ENCODE measurements at places on chromosomes 1 and 21.

GRCh38 chr1:234955107-234955731 is 173.4 kb downstream of the TOMM20 start:
- DNase-seq, result peak; percentile 65

DNA sequence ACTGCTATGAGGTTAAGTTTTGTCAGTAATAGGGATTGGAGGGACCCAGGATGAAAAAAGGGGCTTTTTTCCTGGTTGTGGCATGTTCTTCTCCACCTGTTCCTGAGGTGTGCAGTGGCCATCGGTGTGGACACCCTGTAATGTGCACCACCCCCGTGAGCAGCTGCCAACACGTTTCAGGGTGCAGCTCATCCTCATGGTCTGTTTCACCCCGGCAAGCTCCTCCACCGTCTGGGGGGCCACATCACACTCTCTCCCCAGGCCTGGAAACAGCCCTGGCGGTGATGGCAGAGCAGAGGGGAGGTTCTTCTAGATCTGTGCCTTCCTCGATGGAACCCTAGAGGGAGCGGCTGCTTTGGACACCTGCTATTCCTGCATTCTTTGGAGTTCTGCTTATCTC is 435.4 kb downstream of the MATN1 start:
- no peak for DNase-seq

DNA sequence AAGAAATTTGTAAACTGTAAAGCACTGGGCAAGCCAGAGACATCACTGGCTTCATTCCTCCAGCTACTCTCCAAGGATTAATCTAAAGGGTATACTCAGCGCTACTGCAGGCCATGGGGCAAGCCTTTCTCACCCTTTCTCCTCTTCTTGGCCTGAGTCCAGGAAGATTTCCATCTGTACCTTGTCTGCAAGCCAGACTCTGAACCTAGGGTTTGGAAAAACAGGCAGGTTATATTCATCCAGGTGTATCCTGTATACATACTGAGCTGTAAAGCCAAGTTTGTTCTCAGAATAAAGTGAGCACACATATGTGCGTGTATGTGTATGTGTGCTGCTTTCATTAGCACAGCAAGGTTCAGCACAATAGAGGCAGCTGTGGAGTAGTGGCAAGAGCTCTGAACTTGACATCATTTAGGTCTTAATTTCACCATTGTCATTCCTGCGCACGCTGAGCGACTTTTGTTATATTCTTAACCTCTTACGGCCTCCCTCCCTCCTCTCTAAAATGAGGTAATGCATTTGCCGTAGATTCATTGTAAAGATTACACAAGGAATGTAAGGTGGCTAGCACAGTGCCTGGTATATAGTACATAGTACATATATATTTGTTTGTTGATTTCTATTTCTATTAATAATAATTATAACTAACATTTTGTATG is 128.1 kb upstream of the JUN start:
- no peak for DNase-seq

DNA sequence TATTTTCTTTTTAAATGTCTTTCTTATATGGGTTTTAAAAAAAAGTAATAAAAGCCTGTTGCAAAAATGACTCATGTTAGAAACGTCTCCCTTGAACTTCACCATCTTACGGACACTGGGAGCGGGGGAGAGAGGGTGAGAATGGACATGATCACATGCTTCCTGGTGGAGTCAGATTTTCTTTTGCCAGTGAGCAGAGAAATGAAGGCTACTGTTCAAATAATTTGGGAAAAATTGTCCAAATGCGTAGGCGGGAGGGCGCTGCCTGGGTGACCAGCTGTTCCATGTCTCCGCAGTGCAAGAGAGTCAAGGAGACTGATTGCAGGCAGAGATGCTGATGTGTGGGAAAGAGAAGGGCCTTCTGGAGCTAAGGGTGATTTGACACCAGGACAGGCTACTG is 23.1 kb downstream of the EIF2D start:
- DNase-seq, result no peak

DNA sequence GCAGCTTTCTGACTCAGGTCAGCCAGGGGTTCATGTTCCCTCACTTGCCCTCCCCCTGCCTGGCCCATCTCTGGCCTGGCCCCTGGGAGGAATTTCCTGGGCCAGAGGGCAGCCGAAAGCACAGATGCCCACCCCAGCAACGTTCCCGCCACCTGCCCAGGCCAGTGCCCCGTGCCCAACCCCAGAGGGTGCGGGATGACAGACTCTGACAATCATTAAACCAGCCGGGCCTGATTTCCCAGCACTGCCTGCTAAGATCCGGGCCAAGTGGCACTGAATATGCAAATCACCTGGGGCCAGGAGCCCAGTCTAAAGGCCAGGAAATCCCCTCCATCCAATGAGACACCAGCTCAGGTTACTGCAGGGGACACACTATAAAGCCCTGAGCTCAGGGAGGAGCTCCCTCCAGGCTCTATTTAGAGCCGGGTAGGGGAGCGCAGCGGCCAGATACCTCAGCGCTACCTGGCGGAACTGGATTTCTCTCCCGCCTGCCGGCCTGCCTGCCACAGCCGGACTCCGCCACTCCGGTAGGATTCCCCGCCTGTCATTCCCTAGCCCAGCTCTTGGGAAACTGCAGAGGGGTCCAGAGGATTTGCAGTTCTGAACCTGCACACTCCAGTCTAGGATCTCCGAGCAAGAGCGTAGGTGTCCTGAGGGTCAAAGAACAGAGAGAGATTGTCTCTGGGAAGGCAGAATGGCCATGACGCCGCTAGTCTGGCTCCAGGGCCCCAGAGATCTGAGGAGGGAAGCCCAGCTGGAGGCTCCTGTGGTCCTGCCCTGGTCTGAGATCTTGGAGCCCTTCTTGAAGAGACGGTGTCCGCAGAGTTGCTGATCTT is at the start of gene ELF3:
Gene ELF3, plus strand, starts transcription at position 408 of the 836 bp plus-strand sequence. CDS start 550 bp downstream, outside the sequence.
- peak; percentile 97 for DNase-seq

- DNase-seq, result no peak
Measured at GRCh38 chr21:16342932-16343331, 613.1 kb downstream of the USP25 start.

DNA sequence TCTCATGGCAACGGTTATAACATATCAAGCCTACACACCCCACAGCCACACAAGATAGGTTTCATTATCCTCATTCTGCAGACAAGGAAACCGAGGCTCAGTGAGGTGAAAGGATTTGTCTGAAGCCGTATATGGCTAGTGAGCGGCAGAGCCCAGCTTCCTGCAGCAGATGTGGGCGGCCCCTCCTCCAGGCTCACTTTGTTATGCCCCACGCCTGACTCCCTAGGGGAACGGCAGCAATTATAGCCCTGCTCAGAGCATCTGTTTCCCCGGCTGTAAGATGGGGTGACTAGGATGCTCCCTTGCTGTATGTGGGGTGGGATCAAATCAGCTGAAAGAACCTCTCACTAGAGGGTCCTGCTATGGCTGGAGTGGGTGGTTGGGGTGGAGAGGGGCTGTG is 22.1 kb downstream of the GRHL3 start:
- no peak for DNase-seq

DNA sequence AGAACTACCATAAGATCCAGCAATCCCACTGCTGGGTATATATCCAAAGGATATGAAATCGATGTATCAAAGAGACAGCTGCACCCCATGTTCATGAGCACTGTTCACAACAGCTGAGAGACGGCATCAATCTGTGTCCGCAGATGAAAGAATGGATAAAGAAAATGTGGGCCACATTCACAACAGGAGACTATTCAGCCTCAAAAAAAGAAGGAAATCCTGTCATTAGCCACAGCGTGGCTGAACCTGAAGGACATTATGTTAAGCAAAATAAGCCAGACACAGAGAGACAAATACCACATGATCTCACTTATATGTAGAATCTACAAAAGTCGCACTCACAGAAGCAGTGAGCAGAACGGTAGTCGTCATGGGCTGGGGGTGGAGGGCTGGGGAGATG is 99.2 kb upstream of the IFFO2 start:
- peak; percentile 44 for DNase-seq

- DNase-seq, result no peak
Measured at GRCh38 chr1:43315963-43316737, 15.4 kb downstream of the TIE1 start.

DNA sequence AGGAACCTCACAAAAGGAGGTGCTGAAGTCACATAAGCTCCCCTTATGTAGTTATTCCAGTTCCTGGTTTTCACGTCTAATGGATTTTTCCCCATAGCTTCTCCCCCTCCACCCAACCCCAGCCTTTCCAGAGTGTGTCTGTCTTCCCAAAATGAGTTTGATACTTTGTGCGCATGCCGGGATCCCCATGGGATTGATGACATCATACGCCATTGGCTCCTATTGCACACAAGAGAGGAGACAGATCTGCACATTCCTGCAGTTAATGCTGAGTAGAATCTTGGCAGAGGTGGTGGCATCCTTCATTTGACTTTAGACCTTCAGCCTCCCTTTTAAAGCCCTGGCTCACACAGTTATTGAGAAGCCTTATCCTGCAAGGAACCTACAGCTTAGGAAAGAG is 71.4 kb downstream of the DDR2 start:
- no peak for DNase-seq

DNA sequence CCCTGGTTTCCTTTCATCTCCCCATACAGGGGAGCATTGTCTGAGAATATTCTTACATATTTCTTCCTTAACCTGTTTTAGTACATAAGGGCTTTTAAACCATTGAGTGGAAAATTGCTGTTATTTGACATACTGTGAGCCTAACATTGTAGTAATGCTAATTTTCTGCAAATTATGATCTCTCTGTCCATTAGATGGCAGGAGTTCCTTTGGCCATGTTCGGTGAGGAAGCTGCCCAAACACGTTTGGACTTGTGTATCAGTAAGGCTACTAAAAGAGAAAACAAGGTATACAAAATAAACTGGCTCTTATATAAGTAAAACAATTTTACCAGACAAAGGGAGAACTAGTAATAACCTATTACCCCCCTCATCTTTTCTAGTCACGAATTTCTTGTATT is 29.2 kb downstream of the CDC7 start:
- DNase-seq, result peak; percentile 12

DNA sequence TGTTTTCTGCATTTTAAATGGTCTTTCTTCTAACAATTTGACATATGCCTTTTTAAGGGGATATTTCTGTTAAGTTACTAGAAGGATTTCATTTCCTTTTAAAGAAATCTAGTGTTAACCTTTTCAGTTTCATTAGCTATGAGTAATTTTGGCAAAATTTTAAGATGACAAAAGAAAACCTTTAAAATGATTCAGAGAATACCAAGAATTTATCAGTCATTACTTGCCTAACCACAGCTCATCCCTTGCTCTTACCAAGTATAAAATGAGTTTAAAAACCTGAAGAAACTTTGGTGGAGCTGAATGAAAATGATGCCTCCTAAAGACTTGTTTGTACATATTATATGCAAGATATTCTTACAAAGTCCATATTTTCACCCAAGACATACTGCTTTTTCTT is 101.7 kb downstream of the NEK7 start:
- no peak for DNase-seq

GRCh38 chr1:19682257-19682656 is 17.6 kb downstream of the HTR6 start:
- DNase-seq, result no peak

DNA sequence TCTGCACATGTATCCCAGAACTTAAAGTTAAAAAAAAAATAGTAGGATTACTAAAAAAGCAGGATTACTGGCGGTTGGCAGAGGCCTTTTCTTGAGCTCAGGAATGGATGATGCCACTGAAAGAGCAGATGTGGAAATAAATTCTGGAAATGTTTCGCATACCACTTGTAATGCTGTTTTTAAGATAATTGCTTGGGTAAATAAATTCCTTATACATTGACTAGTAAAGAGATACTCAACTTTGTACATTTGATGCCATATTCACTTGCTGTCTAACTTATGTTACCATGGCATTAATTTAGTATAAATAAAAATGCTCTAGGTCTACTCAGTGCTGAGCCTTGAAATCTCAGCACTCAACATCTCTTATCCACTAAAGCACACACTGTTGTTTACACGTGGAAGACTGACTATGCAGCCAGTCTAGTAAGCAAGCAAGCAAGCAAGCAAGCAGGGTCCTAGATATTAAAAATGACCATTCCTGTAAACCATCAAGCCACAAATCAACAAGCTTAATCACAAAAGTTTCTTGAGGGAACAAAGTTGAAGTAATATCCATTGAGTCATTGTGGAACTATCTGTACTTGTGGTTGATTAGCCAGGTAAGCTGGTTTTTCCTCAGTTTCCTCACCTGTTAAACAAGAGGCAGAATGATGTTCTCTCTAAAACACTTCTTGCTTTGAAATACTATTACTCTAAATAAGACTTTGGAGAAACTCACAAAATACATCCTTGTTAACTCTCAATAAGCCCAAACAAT is 1.7 kb upstream of the RASAL2 start:
- no peak for DNase-seq

GRCh38 chr21:45041351-45041805 is 33.0 kb upstream of the ADARB1 start:
- DNase-seq, result peak; percentile 25

GRCh38 chr1:43947061-43947873 is 517 bp downstream of the IPO13 start:
- DNase-seq, result no peak

- DNase-seq, result peak; percentile 90
Measured at GRCh38 chr1:244835276-244836134, at the start of gene COX20. Gene COX20, plus strand, starts transcription at chr1:244835658. Its CDS starts 57 bp downstream, at chr1:244835715.

DNA sequence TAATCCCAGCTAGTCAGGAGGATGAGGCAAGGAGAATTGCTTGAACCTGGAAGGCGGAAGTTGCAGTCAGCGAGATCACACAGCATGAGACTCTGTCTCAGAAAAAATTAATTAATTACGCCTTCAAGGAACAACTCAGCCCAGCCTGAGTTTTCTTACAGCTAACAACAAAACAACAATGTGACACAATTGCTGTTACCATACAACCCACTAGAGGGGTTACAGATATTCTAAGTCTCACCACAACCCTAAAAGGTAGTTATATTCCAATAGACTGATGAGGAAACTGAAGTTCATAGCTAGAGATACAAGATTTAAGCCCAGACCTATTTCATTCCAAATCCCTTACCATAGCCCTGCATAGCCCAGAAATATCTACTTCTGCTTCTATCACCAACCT is 2.9 kb upstream of the LRRC8C start:
- no peak for DNase-seq

DNA sequence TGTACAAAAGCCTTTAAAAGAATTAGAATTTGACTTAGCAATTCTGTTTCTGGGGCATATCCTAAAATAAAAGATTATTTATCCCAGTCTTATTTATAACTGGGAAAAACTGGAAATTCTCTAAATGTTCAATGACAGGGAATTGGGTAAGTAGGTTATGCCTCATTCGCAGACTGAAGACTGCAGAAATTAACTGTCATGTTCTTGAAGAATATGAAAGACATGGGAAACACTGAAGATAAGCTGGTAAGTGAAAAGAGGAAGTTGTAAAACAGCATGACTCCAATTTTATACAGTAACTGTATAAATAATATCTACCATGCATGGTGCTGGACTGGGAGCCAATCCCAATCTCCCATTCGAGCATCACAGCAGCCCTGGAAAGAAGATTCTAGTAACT is 50.6 kb upstream of the SLC2A1 start:
- no peak for DNase-seq

- DNase-seq, result no peak
Measured at GRCh38 chr1:158038793-158039192, 45.3 kb downstream of the KIRREL1 start.

GRCh38 chr1:247156787-247157232 is 15.0 kb downstream of the ZNF124 start:
- no peak for DNase-seq

GRCh38 chr1:203628201-203629015 is 1.8 kb downstream of the ATP2B4 start:
- DNase-seq, result peak; percentile 67

- DNase-seq, result no peak
Measured at GRCh38 chr1:50634251-50634650, 211.0 kb upstream of the DMRTA2 start.

- DNase-seq, result no peak
Measured at GRCh38 chr1:27979151-27979858, 19.5 kb downstream of the XKR8 start.

GRCh38 chr1:222168621-222169020 is 379.3 kb downstream of the HHIPL2 start:
- no peak for DNase-seq
